ENCODE measurements at places on chromosomes 5 and 9. TPM values are rescaled to one million over a fixed set of nuclear protein-coding genes. Genes with fewer than 3 reads are reported as not detected.

The GPR21 gene
- polyA plus RNA-seq: not detected

The PCSK1 gene
- polyA plus RNA-seq: 0.17 TPM

The TRAF1 gene
- 4.8 TPM for polyA plus RNA-seq

The FGF18 gene
- 0.31 TPM for polyA plus RNA-seq

- no peak for DNase-seq
Observed at GRCh38 chr9:18261181-18261580, 212.8 kb upstream of the ADAMTSL1 start.

GRCh38 chr9:69140123-69140735 is 33.8 kb upstream of the TJP2 start:
- no peak for DNase-seq

DNA sequence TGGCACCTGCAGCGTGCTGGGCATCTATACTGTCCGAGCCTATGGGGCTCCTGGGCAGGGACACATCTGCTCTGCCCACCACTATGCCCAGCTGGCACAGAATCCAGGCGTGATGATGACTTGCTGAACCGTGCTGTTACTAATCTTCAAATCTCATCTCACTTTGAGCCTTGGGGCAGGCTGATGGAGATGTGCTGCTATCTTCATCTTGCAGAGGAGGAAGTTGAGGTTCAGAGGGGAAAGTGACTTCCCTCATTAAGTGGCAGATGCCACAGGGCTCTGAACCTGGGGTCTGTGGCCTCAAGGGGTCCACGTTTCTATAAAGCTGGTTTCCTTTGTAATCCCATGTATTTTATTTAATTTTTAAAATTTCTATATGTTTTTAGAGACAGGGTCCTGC is 4.7 kb downstream of the SLC2A6 start:
- no peak for DNase-seq

Measured in left renal cortex interstitium (tissue), 4 donors.